GM12891 (cell line): ENCODE measurements at places on chromosomes 13 and 19.

DNA sequence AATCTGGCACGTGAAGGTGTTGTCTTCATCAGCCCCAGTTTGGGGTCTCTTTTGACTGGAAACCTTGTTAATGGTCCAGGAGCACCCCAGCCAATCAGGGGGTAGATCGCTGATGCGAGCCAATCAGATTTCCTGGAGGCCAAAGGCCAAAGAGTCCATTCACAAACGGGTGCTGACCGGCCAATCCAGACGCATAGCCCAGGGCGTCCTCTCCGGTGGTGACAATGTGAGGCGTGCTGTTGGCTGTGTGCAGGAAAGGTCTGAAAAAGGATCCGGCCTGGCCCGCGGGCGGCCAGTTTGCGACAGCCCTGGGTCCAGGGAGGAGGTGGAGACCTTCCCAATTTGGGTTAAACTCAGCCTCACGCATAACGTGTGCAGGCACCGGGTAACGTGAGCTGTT, 3.1 kb downstream of the MAST3 start:
- DNase-seq: no peak

GRCh38 chr13:36870050-36870692, 49.9 kb downstream of the SMAD9 start:
- no peak for DNase-seq

GRCh38 chr19:10805065-10805757, 30.8 kb downstream of the TMED1 start:
- no peak for DNase-seq

DNA sequence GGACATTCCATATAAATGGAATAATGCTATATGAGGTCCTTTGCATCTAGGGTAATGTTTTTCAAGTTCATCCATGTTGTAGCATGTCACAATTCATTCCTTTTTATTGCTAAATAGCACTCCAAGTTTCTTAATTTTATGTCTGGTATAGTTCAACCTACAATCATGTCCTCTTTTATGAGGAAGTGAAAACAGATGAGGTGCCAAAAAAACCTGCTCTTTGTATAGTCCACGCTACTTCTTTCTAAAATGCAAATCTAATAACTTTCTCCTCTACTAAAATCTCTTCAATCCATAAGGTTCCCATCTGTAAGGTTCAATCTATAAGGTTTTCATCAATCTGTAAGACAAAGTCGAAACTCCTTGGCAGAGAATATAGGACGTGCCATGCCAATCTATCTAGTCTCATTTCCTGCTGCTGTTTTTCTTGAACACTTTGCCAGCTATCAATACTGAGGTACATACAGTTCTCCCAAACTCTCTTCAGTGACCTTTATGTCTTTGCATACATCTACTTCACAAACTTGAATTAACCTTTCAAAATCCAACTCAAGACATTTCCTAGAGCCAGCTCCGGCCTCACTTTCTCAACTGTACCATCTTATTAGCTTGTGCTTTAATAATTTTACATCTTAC, 33.7 kb downstream of the INTS6 start:
- DNase-seq: no peak

- DNase-seq: no peak
These were observed 71.0 kb downstream of the ZNF568 start for GRCh38 chr19:36987091-36987490.

DNA sequence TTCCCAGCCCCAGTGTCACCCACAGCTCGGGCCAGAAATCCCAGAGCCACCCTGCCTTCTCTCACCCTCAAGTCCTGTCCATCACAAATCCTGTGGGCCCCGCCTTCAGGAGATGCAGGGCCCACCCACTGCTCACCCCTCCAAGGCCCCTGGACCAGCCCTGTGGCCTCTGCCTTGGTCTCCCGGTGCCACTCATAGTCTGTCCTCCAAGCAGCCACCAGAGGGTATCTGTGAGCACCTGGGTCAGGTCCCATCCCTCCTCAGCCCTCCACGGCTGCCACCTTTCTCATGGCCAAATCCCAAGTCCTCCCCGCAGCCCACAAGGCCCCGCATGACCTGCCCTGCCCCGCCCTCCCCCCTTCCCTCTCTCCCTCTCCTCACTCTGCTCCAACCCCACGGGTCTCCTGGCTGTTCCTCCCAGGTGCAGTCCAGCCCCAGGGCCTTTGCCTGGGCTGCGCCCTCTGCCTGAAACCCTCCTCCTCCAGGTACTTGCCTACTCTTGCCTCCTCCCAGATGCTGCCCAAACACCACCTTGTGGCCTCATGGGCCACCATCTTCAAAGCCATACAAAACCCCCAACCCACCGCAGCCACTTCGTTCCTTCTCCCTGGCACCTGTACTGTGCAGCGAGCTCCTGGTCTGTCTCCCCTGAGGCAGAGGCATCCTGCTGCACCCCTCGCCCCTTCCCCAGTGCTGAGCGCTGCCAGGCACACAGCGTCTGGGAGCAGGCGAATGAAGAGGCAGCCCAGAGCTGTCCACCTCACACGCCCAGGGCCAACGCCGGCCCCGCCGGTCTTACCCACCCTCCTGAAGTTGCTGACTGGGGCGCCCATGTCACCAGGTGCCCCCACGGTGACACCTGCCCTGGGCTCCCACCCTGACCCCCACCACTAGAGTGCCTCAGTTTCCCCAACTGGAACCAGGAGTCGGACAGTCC, 13.2 kb upstream of the UQCR11 start:
- peak; percentile 79 for DNase-seq

DNA sequence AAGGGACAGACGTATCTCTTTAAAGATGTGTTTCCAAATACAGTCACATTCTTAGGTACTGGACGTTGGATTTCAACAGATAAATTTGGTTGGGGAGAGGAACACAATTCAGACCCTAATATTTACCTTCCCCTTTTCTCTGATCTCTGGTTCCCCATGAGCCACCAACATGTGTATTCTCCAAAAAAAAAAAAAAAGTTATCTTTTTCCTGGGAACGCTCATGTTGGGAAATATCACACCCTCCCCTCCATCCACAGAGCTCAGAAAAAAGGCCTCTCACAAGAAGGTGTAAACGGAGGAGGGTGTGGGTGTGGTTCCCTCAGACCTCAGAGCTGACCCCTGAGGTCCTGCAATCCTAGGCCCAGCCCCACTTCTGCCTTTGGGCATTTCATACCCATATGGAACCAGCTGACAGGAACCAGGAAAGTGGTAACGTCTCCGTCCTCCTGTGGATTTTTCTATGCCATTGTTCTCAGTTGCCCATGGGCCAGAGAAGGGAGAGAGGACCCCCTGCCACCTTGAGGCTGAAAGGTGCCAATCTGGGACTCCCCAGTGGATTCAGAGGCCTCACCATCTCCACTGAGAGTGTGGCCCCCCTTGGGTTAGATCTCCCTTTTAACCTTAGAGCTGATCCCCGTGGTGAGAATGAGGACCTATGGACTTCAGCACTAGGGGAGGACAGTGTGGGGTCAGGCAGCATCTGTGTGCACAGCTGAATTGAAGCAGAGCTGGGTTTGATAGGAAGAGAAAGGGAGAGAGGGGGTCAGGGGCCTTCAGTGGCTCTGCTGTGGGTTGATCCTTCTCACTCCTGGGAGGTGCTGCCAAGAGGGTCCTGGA, 8.4 kb upstream of the SIGLEC12 start:
- no peak for DNase-seq

- no peak for DNase-seq
These were observed 11.2 kb upstream of the CEACAM21 start for GRCh38 chr19:41564515-41565378.

GRCh38 chr13:28651810-28652401, 7.0 kb upstream of the POMP start:
- DNase-seq: no peak

DNA sequence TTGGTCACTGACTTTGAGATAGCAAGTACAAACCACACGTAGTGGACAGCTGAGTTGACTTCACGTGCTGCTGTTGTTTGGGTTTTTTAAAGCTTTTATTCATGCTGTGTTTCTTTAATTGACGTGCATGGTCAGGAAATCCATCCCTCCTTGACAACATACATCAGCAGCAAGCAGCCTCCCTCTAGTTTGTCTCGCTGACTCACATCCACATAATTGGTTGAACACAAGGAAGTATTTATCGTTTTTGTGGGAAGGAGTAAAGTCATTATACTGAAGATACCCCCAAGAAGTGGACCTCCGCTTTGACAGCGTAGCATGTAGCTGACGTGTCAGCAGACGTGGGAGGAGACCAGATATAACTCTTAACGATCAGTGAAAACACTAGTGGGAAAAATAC, 355.8 kb downstream of the MYO16 start:
- no peak for DNase-seq

GRCh38 chr13:114219392-114219791, 15.3 kb upstream of the CDC16 start:
- no peak for DNase-seq

- no peak for DNase-seq
These were observed 278.0 kb downstream of the DACH1 start for GRCh38 chr13:71589032-71589431.

DNA sequence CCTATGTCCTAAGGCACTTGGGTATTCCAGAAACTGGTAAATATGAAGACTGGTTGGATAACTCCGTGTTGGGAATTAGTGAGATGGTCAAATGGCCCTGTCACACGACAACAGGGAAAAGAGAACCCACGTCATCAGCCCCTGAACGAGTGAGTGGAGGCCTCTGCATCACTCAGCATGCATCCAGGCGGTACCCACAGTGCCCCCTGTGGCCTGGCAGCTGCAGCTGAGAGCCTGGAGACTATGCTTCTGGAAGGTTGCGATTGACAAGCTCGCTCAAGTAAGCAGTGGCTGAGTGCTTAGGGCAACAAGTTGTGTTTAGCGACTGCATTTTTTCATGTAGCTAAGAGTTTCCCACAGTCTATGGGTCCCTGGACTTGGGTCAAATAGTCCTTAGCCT, 55.9 kb downstream of the COL4A2 start:
- DNase-seq: no peak

- DNase-seq: no peak
These were observed 589 bp downstream of the RBM26 start for GRCh38 chr13:79405501-79405830.

GRCh38 chr19:40709817-40710216, 6.9 kb downstream of the COQ8B start:
- no peak for DNase-seq

GRCh38 chr13:28573595-28574373, 78.9 kb upstream of the FLT1 start:
- no peak for DNase-seq

DNA sequence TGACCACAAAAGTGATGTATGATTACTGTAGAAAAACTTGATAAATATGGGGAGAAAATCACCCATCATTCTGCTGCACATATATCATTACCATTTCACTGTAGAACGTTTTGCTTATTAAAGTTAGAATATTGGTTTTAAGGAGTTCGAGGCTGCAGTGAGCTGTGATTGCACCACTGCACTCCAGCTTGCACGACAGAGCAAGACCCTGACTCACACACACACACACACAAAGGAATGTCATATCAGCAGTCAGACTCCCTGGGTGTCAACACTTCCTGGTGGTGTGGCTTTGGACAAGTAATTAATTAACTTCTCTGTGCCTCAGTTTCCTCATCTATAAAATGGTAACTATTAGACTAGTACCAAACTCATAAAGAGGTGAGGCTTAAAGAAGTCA, 11.3 kb upstream of the PNMA8A start:
- DNase-seq: no peak

GRCh38 chr13:98961503-98962105, 16.3 kb downstream of the DOCK9 start:
- no peak for DNase-seq

- peak; percentile 1 for DNase-seq
These were observed 319.5 kb upstream of the OBI1 start for GRCh38 chr13:78978381-78978998.

- no peak for DNase-seq
These were observed 13.2 kb downstream of the MED4 start for GRCh38 chr13:48081739-48082138.

DNA sequence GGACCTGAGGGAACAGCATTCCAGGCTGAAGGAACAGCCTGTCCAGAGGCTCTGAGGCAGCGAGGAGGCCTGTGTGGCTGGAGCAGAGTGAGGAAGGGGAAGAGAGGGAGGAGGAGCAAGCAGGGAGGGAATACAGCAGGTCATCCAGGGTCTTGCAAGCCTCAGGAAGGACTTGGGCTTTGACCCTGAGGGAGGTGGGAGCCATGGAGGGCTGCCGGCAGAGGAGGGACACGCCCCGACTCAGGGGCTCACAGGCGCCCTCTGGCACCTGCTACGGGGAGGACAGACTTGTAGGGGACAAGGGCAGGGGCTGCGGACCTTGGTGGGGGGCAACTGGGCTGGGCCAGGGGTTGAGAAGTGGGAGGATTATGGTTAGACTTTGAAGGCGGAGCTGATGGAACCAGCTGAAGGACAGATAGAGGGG, 4.7 kb downstream of the TINCR start:
- no peak for DNase-seq
